Sigmoid colon (tissue), 7 donors: ENCODE measurements at places on chromosomes 1 and 21. TPM values are rescaled to one million over a fixed set of nuclear protein-coding genes. Genes with fewer than 3 reads are reported as not detected.

The DCDC2B gene
- not detected for total RNA-seq

The CITED4 gene
- total RNA-seq, result 59.8 TPM

The AIM2 gene
- not detected for total RNA-seq

The PIGM gene
- 4.7 TPM for total RNA-seq

The LCE5A gene
- not detected for total RNA-seq

The LAMC2 gene
- 2.6 TPM for total RNA-seq

The GFI1 gene
- 0.49 TPM for total RNA-seq

The PRAMEF15 gene
- not detected for total RNA-seq

The ELF3 gene
- 0.16 TPM for total RNA-seq

The KRTAP20-2 gene
- not detected for total RNA-seq

The BNIPL gene
- total RNA-seq, result 0.28 TPM

The CLDN14 gene
- not detected for total RNA-seq

The IGSF5 gene
- total RNA-seq, result 0.36 TPM

The NBPF10 gene
- total RNA-seq, result 1.2 TPM

The ASPM gene
- total RNA-seq, result under 0.01 TPM

The SLC9C2 gene
- not detected for total RNA-seq

The HSPB7 gene
- 112 TPM for total RNA-seq

The AK5 gene
- 1.9 TPM for total RNA-seq

The KMO gene
- 1.1 TPM for total RNA-seq

The TMEM82 gene
- total RNA-seq, result 0.55 TPM

The MMP23B gene
- 1.8 TPM for total RNA-seq

The UTS2 gene
- not detected for total RNA-seq

The TSPAN1 gene
- 0.99 TPM for total RNA-seq

The GBP3 gene
- 6.4 TPM for total RNA-seq

The TXLNA gene
- total RNA-seq, result 39.1 TPM

The FBXO42 gene
- 16.6 TPM for total RNA-seq

The UBXN10 gene
- total RNA-seq, result 22.2 TPM

The HES5 gene
- total RNA-seq, result 0.36 TPM

The ZBTB8A gene
- total RNA-seq, result 10.8 TPM

The OR2T33 gene
- not detected for total RNA-seq

The CRYAA gene
- not detected for total RNA-seq

The UAP1 gene
- total RNA-seq, result 64.6 TPM
